ENCODE measurements at places on chromosomes 3 and 15. TPM values are rescaled to one million over a fixed set of nuclear protein-coding genes. Genes with fewer than 3 reads are reported as not detected.

The CYP1A1 gene
- 0.26 TPM for total RNA-seq

The ACKR4 gene
- total RNA-seq = 6.8 TPM

The EPHB3 gene
- 28.0 TPM for total RNA-seq

The NANOGP8 gene
- 0.53 TPM for total RNA-seq

The RBMS3 gene
- 136 TPM for total RNA-seq

The INKA1 gene
- 10.3 TPM for total RNA-seq

The ALAS1 gene
- total RNA-seq = 24.1 TPM

The CELSR3 gene
- total RNA-seq = 0.79 TPM

The HDC gene
- 11.7 TPM for total RNA-seq

DNA sequence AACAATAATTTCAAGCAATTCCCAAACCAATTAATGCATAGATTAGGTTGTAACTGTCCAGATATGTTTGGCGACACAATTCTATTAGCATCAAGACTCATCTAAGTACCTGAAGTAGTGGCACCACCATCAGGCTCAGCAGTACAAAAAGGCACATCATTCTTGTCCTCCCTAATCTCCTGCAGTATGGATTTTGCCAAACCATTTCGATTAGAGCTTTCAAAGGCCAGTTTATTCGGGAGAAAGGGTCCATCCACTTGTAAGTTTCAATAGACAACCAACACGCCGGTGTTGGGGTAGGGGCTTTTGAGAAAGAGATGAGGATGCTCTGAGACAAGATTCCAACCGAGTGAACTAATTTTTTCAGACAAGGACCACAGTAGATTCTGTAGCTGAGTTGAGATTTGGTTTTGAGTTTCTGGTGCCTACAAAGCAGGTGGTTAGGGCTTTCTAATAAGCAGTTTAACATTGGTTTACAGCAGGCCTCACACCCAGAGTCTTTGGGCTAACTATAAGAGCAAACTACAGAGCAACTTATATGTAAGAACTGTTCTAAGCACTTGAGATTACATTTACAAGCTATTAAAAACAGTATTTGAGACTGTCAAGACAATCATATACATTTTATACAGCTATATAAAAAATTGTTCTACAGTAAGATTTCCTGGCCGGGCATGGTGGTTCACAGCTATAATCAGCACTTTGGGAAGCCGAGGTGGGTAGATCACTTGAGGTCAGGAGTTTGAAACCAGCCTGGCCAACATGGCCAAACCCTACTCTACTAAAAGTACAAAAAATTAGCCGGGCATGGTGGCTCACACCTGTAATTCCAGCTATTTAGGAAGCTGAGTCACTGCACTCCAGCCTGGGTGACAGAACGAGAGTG lies 4.5 kb downstream of the RPL22L1 start:
- no peak for DNase-seq

GRCh38 chr3:106700981-106701380 lies 676.3 kb upstream of the CCDC54 start:
- DNase-seq = no peak

- DNase-seq = no peak
Observed at GRCh38 chr3:177136741-177137140, 60.5 kb downstream of the TBL1XR1 start.

DNA sequence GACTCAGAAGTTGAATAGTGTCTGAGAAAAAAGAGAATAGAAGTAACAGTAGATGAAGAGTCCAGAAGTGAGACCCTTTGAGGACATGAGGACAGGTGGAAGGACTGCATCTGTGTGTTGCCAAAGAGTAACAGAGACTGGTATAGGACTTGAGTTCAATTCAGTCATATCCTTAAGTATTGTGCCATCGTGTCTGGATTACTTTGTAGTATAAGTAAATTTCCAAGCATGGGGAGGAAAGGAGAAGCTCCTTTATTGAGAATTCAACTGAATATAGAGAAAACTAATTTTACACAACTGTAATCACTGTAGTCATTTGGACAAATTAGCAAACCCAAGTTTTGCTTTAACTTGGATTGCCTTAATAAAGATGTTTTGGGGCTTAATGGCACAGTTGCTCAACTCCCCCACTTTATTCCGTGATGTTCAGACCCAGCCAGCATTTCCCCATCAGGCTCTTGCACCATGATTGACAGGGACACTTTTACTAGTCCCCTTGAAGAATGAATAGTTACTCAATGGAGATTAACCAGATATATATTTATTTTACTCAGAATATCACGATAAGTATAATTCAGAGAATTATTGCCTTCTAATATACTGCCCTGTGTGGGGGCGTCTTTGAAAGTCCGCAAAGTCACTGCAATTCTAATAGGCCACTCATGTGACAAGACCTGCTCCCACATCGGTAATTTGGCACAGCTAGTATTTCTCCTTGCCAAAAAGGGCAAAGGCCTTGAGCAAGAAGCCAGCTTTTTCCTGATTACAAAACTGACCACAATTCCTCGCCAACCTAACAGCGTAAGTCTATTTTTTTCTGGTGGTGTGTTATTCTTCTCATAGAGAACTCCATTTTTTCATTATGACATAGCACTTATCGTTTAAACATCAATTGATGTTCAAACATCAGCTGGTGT lies 61.3 kb downstream of the PPARG start:
- no peak for DNase-seq

DNA sequence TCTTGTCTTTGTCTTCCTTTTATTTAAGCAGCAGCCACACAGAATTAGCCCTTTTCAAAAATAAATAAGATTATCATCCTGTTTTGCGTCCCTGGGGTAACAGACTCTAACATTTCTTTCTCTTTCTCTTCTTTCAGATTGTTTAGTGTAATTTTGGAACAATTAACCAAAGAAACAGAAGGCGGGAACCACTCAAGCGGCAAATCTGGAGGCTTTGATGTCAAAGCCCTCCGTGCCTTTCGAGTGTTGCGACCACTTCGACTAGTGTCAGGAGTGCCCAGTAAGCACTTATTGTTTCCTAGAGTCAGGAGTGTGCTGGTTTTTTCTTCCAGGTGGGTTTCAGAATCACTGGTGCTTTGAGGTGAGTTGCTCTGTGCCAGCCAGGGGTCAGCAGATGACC lies 165.6 kb downstream of the CACNA1D start:
- DNase-seq = no peak

GRCh38 chr3:102114264-102114979 lies 265.1 kb downstream of the NFKBIZ start:
- no peak for DNase-seq

DNA sequence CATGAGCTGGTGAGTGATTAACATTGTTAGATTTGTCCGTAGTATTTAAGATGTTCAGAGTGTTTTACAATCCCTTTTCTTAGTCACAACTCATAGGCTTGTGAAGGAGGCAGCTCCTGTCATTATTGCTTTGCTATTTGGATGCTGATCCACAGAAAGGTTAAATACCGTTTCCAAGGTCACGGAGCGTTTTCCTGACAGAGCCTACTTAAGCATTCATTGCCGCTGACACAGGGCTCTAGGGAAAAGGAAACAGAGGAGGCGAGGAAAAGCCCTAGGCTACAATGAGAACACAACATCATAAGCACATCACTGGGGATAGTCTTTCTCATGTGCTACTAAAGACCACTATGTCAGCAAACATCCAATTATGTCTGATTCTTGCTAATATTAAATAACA lies 38.5 kb upstream of the CPB1 start:
- DNase-seq = no peak

DNA sequence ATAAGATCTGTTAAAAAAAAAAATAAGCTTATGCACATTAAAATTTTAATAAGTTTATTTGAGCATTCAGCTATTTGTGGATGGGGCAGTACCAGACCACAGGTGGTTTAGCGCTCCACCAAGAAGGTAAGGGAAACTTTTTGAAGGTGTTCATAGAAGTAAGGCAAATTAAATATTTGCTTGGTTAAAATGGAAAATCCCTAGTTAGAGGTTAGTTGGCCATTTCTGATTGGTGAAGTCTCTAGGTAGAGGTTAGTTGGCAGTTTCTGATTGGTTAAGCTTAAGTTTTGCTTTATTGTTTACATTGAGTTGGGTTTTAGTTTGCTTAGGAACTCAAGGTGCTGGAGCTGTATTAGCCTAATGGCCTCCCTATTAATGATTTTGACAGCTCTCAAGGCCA lies 30.7 kb downstream of the SCN11A start:
- DNase-seq = no peak

DNA sequence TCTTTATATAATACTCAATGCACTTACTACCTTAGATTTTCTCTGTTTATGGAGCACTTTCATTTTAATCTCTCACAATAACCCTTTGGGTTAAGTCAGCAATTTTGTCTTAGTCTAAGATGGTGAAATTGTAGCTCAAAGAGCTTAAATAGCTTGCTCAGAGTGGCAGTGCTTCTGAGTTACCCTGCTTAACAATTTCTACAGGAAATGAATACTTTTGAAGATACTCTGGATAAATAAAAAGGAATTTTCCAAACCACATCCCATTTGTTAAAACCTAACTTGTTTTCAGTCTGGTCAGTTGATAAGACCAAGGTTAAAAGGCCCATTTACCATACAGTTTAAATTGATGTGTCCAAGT lies 37.2 kb downstream of the HMG20A start:
- no peak for DNase-seq

GRCh38 chr15:37019479-37020433 lies 80.6 kb downstream of the MEIS2 start:
- DNase-seq = no peak

- no peak for DNase-seq
Observed at GRCh38 chr3:190577225-190577624, 63.3 kb downstream of the IL1RAP start.

- DNase-seq = no peak
Observed at GRCh38 chr15:66785637-66786036, 83.6 kb downstream of the SMAD6 start.

GRCh38 chr3:52021489-52022268 lies 26.0 kb upstream of the RPL29 start:
- no peak for DNase-seq

DNA sequence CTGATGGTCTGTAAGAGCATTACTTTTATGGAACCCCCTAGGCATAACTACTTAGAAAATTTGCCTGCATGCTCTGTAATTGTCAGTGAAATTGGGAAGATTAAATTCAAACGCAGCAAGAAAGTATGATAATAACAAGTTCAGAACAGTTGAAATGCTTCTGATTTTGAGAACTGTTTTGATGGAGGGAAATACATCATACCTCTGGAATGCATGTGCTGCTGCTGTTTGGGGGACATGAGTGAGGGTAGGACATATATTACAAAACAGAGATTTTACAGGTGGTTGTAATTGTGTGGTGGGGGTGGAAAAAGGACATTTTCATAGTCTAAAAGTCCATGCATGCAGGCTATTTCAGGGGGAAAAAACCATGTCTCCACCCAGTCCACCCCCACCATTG lies 135.0 kb upstream of the DPH6 start:
- DNase-seq = no peak

DNA sequence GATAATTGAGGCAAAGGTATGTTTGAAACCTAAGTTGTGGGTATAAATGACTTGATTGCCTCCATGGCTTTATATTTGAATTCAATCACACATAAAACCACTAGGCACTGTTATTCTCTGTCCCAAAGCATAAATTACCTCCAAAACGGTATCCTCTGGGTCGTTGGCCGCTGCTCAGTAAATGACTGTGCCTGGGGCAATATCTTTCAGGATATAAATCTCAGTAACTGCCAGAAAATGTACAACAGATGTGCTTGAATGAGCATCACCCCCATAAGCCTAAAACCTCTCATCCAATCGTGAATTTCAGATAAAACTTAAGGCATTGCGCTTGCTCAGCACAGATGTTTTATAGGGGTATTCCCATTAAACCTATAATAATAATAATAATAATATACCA lies 19.0 kb upstream of the C3orf49 start:
- DNase-seq = no peak

DNA sequence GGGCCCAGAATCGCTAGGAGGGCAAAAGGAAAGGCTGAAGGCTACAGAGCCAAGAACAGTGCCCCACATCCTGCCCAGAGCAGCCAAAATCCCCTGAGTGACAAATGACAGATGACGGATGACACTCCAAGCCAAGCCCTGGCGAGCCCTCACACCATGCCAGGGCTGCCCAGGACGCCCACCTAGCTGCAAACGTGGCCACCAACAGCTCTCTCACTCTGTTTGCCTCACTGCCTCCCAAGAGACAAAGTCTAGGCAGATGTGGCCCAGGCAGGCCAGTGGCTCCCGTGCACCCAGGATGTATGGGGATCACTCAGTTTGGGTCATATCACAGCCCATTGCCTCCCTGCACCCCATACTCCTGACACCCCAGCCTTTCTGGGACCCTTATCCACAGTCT lies 270.1 kb upstream of the NSMCE3 start:
- DNase-seq = no peak

DNA sequence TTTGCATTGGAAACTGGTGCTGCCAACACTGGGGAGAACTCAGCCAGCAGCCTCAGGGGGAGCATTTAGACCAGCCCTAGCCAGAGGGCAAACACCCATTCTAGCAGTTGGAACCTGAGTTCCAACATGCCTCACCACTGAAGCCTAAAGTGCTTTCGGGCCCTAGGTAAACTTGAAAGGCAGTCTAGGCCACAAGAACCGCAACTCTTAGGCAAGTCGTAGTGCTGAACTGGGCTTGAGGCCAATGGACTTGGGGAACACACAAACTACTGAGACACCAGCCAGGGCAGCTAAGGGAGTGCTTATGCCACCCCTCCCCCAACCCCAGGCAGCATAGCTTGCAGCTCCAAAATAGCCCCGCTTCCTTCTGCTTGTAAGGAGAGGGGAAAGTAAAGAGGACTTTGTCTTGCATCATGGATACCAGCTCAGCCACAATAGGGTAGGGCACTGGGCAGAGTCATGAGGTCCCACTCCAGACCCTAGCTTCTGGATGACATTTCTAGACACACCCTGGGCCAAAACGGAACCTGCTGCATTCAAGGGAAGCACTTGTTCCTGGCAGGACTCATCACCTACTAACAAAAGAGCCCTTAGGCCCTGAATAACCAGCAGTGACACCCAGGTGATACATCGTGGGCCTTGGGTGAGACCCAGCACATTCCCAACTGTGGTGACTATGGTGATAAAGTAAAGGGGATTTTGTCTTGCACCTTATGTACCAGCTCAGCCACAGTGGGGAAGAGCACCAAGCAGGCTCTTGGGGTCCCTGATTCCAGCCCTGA lies 37.3 kb upstream of the TEX9 start:
- no peak for DNase-seq

DNA sequence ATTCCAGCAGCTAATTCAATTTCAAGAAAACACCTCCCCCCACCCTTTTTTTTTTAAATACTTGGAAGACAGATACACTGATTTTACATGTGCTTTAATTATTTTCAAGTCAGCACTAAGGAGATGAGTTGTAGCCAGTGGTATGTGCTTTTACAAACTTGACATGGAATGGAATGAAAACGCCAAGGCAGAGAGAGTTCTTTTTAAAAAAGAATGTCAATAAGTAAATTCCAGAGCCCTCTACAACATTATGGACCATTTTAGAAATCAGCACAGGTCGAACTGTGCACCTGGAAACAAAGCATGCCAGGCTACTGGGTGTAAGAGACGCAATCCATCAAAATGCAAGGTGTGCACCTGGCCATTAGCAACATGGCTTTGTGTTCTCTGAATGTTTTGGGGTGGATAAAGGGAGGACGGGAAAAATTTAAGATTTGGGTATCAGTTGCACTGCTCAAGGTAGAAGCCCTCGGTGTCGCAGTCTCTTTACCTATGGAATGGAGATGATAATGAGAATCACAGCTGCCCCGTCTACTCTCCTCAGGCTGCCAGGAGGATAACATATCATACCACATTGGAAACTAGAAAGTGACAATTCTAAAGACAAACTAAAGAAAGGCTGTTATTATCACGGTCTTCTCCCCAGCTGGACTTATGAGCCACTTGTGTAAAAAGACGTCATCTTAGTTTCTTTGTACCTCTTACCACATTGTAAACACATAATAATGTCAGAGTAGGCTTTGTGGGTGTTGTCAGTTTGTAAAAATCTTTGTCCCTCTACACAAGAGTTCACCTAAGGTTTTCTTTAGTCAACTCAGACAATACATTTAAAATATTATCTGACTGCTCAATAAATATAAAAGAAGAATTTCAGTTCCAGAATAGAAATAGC lies 107.4 kb upstream of the PRICKLE2 start:
- no peak for DNase-seq
